Cerebellum (tissue), 4 donors: ENCODE measurements at places on chromosomes 11 and 22. TPM values are rescaled to one million over a fixed set of nuclear protein-coding genes. Genes with fewer than 3 reads are reported as not detected.

Gene DCDC1
- total RNA-seq, result 54.1 TPM

DNA sequence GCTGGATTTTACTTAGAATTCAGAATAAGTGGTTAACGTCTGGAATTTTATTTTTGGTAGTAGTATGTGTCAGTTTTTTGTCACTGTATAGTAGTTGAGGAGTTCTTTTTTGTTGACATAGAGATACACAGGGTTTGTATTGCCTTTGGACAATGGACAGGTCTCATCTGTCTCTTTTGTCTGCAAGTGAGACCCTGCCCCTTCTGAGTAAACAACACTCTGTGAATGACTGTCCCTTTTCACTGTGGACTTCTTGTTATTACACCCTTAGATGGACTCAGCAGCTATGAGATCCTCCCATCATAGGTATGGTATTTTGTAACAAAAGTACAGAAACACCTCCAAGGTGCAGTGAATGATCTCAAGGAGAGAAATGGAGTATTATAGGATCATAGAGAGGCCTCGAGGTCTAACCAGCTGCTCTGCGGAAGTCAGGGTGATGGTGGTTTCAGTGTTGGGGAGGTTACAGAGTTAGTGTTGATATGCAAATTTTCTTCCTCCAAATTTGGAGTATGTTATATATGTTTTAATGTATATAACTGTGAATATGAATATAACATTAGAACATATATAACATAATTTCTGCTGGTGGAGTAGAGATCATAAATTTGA is 7.8 kb downstream of the PPP6R3 start:
- DNase-seq, result no peak

GRCh38 chr22:30928401-30928800 is 40.2 kb downstream of the MORC2 start:
- no peak for DNase-seq

- DNase-seq, result no peak
Measured at GRCh38 chr11:22216940-22217339, 24.1 kb downstream of the ANO5 start.

DNA sequence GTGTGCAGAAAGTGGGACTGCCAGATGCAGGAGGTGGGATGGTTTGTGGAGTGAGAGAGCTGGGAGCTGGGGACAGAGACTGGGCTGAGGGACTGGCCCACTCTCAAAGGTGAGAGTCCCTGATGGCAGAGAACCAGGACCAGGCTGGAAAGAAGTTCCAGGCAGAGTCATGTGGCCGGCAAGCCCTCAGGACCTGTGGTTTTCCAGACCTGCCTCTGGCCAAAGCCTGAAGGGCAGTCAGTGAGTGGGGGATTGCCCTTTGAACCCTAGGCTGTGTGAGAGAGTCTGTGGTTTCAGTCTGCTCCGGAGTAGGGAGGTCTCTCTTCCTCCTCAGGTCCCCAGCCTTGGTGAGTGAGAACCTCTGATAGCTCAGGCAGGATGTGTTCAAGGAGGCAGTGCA is 17.0 kb downstream of the KCNC1 start:
- no peak for DNase-seq

GRCh38 chr11:1837171-1838076 is 1.4 kb upstream of the TNNI2 start:
- no peak for DNase-seq
